ENCODE measurements at places on chromosomes 16 and 17. TPM values are rescaled to one million over a fixed set of nuclear protein-coding genes. Genes with fewer than 3 reads are reported as not detected.
A peak's percentile ranks its signal among the peaks of the same experiment; 100 is the strongest.

GRCh38 chr17:31321966-31322365 lies 544 bp upstream of the EVI2A start:
- DNase-seq: no peak

DNA sequence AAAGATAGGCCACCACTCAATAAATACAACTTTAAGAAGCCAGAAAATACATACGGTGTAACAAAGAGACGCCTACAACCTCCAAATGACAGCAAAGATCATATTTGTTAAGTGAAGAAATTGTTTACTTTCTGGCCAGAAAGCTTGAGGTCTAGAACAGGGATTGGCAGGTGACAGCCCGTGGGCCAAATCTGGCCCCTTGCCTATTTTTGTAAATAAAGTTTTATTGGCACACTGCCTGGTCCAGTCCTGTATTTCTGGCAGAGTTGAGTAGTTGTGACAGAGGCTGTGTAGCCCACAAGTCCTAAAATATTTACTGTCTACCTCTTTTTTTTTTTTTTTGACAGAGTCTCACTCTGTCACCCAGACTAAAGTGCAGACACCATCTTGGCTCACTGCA lies 3.4 kb upstream of the CLEC19A start:
- DNase-seq: no peak

GRCh38 chr17:17549732-17550366 lies 41.7 kb downstream of the PEMT start:
- DNase-seq: no peak

- DNase-seq: no peak
Observed at GRCh38 chr16:51152691-51153576, 1.9 kb upstream of the SALL1 start.

GRCh38 chr17:82767041-82767754 lies 15.3 kb downstream of the TBCD start:
- DNase-seq: peak; percentile 72

- DNase-seq: no peak
Observed at GRCh38 chr16:13863075-13863765, 56.7 kb upstream of the ERCC4 start.

GRCh38 chr17:14353861-14354474 lies 53.1 kb downstream of the HS3ST3B1 start:
- no peak for DNase-seq

- no peak for DNase-seq
Observed at GRCh38 chr16:49951574-49952195, 73.3 kb upstream of the CNEP1R1 start.

GRCh38 chr16:83615953-83616350 lies 191.8 kb upstream of the HSBP1 start:
- no peak for DNase-seq

DNA sequence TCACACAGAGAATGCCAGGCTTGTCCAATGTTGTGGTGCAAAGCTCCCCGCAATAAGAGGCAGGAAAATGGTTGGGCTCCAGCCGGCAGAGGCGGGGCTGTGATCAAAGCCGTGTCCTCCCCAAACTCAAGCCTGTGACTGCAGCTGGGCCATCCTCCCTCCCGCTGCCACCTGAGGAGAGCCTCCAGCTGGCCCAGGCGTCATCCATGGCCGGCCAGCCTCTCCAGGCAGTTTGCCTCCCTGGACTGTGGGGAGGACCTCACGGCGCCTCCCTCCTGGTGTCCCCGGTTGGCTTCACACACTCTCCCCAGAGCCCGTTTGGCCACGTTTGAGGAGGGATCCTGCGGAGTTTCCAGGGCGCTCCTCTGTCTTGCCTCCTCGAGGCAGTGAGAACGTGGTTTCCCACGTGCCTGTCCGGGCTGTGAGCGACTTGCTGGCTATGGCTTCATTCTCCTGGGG lies 134.1 kb downstream of the IRF8 start:
- no peak for DNase-seq

DNA sequence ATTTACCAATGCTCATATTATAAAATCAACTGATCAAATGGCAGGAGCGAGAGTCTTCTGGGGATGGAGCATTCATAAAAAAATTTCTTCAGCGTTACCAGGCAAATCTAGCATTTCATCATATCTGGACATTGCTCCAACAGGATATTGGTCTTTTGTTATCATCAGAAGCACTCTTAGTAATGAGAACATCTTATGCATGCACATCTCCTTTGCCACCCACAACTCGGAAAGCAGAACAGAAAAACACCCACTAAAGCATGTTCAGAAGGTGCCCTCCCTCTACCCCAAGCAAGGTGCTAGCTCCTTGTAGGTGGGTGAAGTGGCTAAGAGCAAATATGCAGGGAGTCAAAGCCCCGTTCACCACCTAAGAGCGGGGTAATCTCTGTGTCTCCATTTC lies 18.9 kb downstream of the ARHGAP17 start:
- no peak for DNase-seq

DNA sequence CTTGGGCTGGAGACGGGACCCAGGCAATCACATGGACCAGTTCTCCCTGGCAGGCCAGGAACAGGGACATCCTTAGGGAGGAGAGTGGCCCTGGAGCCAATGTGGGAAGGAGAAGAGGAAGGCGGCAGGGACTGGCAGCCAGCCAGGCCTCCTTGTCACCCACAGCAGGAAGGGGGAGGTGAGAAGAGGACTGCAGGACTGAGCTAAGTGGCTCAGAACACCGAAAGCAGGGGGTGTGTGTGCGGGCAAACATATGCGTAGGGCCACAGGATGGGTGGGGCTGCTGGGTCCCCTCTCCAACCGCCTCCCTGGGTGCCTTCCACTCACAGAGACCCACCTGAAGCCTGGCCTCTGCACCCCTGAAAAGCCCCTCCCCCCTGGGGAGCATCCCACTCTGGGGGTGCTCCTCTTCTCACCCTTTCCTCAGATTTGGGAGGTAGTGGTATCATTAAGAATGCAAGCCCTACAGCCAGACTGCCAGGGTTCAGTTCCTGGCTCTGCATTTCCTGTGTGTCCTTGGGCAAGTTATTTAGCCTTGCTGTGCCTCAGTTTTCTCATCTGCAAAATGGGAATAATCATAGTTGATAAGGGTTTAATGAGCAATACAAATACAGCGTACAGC lies 8.1 kb downstream of the PNMT start:
- no peak for DNase-seq

DNA sequence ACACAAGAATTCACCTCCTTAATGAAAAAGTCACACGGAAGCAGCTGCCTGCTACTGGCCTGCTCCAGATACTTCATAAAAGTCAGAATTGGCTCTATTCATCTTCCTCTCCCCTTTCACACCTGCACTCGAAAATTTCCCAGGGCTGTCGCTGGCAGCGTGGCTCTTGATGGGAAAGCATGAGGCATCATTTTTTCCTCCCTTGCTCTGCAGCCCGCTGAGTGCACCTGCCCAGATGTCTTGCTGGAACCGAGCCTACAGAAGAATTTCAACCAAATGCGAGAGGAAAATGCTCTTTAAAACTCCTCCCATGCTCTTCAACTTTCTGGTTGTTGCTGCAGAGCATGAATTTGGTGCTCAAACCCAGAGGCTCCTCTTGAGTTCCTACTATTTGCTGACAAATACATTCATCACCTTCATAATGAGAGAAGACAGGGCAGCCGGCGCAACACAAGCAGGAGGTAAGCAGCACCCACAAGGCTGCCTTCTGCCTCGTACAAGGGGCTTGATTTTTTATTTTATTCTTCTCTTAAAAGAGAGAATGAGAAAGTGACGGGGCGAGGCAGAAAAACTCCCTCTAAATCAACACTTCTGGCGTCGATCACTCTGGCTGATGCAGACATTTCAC lies 146.8 kb downstream of the ZFHX3 start:
- no peak for DNase-seq

GRCh38 chr16:67594956-67595355 lies 32.6 kb downstream of the CTCF start:
- no peak for DNase-seq

- DNase-seq: no peak
Observed at GRCh38 chr17:74731347-74731605, 5.8 kb upstream of the RAB37 start.

DNA sequence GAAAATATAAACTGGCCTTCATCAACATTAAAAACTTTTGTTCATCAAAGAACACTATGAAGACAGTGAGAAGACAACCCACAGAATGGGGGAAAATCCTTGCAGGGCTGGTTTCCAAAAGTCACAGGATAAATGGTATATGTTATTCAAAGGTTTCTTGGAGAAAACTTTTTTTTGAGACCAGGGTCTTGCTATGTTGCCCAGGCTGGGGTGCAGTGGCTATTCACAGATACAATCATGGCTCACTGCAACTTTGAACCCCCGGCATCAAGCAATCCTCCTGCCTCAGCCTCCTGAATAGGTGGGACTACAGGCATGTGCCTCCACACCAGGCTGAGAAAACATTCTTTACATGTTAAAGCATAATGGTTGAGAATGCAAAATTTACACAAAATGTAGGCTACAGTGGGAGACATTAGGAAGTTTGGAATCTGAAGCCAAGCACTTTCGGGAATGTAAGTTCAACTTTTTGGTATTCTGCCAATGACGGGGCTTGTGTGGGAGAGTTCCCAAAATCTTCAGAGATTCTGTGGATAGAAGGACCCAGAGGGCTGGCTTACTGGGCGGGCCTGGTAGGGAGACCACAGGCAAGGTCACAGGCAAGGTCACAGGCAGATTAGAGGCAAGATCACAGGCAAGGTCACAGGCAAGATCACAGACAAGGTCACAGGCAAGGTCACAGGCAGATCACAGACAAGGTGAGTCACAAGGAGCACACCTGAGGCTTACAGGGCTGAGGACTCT lies 24.2 kb upstream of the ATP2A3 start:
- DNase-seq: no peak

GRCh38 chr16:78648517-78648916 lies 549.1 kb downstream of the WWOX start:
- no peak for DNase-seq

- no peak for DNase-seq
Observed at GRCh38 chr17:11535231-11535630, 63.0 kb upstream of the DNAH9 start.

DNA sequence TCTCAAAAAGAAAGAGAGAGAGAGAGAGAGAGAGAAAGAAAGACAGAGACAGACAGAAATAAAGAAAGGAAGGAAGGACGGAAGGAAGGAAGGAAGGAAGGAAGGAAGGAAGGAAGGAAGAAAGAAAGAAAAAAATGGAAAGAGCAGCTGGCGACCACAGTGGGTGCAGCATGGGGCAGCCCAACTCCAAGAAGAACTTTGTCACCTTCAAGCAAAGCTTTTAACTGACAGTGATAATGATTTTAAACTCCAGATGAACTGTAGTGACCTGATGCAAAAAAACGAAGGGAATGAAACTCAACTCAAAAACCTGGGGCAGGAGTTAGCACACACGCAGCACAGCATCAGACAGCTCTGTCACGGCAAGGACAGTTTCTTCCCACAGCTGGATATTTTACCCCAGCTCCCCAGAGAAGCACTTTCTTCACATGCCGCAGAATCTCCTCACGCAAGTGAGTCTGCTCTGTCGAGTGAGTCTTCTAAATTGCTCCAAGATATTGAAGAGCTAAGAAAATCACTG lies 5.0 kb upstream of the ARHGAP17 start:
- DNase-seq: no peak

DNA sequence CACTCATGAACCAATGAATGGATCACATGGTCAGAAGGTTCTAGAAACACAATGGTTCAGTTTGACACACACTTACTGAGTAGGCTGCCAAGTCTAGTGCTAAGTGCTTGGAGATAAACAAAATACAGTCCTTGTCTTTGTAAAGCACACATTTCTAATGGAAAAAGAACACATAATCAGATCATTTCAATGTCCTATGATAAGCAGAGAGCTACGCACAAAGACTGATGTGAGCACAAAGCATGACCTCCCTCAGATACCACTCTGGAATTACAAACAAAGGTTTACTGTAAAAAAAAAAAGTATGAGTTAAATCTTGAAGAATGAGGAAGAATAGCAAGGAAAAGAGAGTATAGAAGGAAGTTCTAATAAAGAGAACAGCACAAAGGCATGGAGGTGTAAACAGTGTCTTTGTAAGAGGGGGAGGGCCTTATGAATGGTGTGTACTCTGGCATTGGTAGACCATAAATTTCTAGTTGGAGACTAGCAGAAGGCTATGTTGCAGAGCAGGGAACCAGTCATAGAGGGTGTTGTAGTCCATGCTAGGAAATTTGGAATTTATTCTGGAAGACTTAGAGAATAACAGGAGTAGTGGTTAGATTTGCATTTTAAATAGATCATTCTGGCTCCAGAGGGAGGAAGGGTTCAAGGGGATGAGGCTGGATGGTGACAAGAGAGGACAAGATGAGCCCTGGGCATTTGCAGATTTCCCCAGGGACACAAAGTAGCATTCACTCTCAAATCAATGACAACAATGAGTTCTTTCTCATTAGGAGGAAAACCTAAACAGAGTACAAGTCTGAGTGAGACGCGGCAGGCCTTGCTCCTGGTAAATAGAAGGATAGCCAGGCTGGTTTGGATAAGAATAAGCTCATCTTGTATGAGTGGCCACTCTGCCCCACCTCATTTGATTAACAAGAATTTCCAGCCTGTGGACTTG lies 468.0 kb downstream of the TOX3 start:
- no peak for DNase-seq

RHOT1 gene
- 20.2 TPM for total RNA-seq

SDR42E1 gene
- 3.0 TPM for total RNA-seq

NAGLU gene
- total RNA-seq: 37.4 TPM

TLCD3B gene
- 0.65 TPM for total RNA-seq

SYT17 gene
- 4.9 TPM for total RNA-seq

KRTAP1-3 gene
- not detected for total RNA-seq

TMC6 gene
- total RNA-seq: 18.3 TPM

CDIPT gene
- 38.7 TPM for total RNA-seq
